ENCODE measurements at places on chromosomes 7 and 10. TPM values are rescaled to one million over a fixed set of nuclear protein-coding genes. Genes with fewer than 3 reads are reported as not detected.

The NODAL gene
- total RNA-seq, result not detected

GRCh38 chr10:87691506-87692070 is 31.9 kb downstream of the PAPSS2 start:
- DNase-seq, result no peak

DNA sequence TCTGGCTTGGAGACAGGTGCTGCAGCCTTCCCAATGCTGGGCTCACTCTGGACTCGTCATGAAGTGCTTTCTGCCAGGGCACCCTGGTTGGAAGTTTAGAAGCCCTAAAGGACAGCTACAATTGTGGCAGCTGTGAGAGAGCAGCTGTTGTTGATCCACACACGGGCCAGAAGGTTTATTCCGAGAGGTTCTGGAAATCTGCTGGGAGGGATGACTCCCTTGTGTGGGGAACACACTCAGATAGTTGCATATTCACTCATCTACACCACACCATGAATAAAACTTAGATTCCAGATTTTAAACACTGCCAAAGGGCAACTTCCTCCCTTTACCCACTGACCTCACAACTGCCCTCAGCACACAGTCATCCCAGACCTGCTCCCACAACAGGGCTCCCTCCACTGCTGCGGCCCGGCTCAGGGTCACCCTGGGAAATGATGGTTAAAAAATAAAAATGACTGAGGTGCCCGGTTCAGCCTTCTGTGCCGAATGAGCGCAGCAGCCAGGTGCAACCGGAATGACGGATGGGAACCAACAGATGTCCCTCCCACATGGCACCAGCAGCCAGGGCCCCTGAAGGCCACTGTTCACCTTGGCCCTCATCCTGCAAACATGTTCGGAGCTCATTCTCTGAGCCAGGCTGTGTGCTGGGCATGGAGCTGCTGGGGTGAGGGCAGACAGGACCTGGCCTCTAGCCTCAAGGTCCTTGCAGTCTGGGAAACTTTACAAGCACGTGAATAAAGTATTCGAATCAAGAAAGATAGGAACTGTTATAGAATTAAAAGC is 40.2 kb downstream of the ASB13 start:
- DNase-seq, result no peak

GRCh38 chr7:18386607-18387006 is 108.9 kb upstream of the HDAC9 start:
- no peak for DNase-seq

DNA sequence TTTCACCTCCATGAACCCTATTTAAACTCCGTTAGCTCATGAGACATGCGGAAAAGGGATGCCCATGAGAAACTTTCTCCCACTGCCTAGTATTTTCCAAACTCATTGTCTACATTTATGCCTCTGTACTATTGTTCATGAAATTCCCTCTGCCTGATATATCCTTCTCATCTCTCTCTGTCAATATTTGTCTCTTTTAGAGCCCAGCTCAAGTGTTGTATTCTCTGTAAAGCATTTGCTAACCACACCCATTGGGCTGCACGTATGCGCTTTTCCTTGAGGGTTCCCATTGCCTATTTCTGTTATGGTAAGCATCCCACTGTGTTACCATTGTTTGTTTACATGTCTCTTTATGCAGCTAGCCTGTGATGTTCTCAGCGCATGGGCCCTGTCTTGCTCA is 211.4 kb downstream of the MDFIC start:
- no peak for DNase-seq

DNA sequence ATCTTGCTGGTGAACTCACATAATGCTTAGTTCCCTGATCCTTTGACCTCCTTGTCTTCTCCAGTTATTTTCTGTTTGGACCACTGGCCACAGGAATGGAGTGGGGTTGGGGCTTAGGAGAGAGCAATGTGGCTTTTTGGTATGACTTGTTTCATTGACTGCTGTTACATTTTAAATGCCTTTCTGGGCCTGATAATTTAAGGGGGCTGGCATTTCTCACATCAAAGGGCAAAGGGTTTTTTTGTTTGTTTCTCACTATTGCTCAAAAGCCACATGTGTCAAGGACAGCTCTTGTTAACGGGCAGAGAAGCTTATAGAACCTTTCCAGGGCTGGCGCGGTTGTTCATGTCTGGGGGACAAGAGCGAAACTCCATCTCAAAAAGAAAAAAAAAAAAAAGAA is 161.2 kb upstream of the TNRC18 start:
- DNase-seq, result no peak

- DNase-seq, result no peak
These were observed 268.5 kb downstream of the DNAJB9 start for GRCh38 chr7:108838198-108838597.

The CADPS2 gene
- total RNA-seq, result 13.0 TPM

The OR2A14 gene
- total RNA-seq, result not detected

The C10orf71 gene
- total RNA-seq, result not detected

The CLCN1 gene
- not detected for total RNA-seq

The SFRP4 gene
- total RNA-seq, result 10.2 TPM

- no peak for DNase-seq
These were observed 29.0 kb downstream of the ARHGAP22 start for GRCh38 chr10:48575901-48576300.

The SCIN gene
- total RNA-seq, result 0.95 TPM

The OR2A25 gene
- total RNA-seq, result not detected

GRCh38 chr7:127632276-127632910 is 14.5 kb upstream of the PAX4 start:
- no peak for DNase-seq

- DNase-seq, result no peak
These were observed 137.8 kb downstream of the CHRM2 start for GRCh38 chr7:137006293-137006692.

DNA sequence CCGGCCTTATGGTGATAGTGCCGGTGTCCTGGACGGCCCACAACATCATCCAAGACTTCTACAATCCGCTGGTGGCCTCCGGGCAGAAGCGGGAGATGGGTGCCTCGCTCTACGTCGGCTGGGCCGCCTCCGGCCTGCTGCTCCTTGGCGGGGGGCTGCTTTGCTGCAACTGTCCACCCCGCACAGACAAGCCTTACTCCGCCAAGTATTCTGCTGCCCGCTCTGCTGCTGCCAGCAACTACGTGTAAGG is 713 bp downstream of the CLDN4 start:
- no peak for DNase-seq

DNA sequence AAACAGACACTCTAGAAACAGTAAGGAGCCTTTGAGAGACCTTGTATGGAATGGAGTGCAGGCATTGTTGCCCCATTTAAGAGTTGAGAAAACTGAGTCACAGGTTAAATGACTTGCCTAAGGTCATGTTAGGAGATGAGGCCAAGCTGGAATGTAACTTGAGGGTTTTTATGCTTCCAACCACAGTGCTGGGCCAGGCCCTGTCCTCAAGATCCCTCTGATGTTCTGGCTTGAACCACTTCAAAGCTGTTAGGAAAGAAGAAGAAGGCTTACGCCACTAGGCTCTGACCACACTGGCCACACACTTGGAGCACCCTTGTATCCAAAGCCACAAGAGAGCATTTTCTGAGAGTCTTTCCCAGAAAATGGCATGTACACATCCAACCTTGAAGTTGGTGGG is 42.7 kb downstream of the PLAU start:
- no peak for DNase-seq

The ZNF804B gene
- not detected for total RNA-seq

DNA sequence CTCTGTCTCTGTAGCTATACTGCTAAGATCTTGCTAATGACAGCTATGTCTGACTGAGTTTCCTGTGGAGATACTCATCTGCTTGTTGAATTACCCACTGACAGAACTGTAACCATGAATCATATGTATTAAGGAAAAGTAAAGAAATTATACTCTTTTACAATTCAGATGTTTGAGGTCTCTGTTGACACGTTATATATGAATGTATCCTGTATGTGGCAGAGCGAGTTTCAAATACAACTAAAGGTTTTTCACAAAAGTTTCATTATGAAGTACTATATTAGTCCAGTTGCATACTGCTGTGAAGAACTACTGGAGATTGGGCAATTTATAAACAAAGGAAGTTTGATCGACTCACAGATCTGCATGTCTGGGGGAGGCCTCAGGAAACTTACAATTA is 232.5 kb downstream of the CDK14 start:
- no peak for DNase-seq

DNA sequence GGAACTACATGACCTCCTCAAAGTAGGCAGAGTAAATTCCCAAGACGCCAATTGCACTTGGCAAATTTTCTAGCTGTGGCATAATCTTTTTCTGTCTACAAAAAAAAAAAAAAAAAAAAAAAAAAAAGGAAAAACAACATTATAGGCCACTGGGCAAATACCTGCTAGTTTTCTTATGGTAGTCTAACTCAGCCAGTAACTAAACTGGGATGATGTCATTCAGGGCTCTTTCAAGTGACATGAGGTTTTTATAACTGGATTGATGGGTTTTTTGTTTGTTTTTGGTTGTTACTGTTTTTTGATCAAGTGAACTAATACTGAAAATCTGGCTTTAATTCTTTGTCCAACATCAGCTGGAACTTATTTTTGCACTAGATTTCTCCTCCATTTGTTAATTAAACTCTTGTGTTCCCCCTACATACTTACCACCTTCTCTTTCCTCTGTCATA is 7.4 kb upstream of the VIM start:
- no peak for DNase-seq

DNA sequence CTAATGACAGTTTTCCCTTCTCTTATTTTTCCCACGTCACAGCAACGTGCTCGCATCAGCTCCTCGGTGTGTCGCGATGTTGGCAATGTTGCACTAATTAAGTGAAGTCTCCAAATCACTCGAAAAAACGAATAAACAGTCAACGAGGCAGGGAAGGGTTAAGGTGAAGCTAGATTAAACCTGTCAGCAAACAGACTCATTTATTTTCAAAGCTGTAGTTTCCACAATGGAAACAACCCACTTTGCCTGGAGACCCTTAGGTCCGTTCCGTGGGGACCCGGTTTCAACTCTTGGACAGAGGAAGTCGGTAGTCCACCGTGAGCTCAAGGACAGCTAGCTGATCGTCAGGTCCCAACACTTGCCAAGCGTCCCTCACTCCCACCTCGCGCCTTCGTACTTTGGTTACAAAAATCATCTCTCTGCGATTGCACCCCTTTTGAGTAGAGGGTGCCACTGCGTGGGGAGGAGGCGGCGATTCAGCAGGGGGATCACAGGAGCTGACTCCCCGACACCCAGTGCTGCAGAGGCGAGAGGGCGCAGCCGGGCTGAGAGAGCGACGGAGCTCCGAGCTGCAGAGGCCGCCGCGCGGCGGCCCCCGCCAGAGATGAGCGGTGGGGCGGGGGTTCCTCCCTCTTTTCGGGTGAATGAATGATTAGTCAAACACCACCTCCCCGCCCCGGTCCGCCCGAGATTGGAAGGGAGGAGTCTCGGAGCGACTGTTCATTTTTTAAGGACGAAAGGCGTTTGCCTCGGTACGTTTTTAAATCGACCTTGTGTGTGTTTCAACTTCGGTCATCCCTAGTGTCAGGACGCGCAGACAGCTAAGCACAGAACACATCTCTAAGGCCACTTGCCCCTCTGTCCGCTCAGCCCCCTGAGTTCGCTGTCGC is 1.3 kb upstream of the BMPER start:
- peak; percentile 67 for DNase-seq

GRCh38 chr10:100109670-100110069 is 28.0 kb upstream of the CPN1 start:
- DNase-seq, result no peak

The CYP17A1 gene
- not detected for total RNA-seq

The GUSB gene
- total RNA-seq, result 25.2 TPM

The BLNK gene
- total RNA-seq, result 1.4 TPM

- DNase-seq, result peak; percentile 89
These were observed 73.3 kb downstream of the ZMIZ1 start for GRCh38 chr10:79142064-79142491.

GRCh38 chr10:132422903-132423825 is 26.2 kb downstream of the PWWP2B start:
- DNase-seq, result no peak

The TEX36 gene
- total RNA-seq, result not detected

The PODXL gene
- 15.8 TPM for total RNA-seq

DNA sequence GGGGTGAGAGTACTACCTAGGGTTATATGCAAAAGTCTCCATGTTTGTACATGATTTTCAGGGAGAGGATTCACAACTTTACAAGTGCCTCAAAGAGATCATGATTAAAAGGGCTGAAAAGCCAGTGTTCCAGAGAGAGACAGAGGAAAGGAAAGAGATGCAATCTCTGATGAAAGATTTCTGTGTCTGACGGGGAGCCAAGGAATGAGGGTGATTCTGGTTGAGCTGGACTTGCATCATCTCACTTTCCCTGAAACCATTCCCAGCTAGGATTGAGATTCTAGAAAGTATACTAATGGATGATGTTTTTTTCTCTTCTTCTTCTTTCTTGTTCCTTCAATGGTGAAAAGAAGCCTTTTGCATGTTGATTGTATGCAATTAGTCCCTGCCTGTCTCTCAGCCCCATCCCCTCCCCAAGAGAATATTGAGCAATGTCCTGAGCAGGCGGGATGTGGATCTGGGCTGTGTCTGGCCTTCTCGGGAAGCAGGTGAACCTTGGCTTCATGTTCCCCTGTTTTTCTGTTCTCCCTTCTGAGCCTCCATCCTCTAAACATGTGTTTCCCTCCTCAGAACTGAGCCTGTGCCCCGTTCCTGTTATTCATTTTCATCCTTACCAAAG is 186.1 kb downstream of the ZNF365 start:
- DNase-seq, result peak; percentile 85

The ABCB4 gene
- 1.4 TPM for total RNA-seq

The LRRC4 gene
- 1.8 TPM for total RNA-seq

The UNCX gene
- not detected for total RNA-seq

The ERVW-1 gene
- total RNA-seq, result not detected

- DNase-seq, result peak; percentile 70
These were observed 3.1 kb upstream of the HOXA10 start for GRCh38 chr7:27176962-27177794.

DNA sequence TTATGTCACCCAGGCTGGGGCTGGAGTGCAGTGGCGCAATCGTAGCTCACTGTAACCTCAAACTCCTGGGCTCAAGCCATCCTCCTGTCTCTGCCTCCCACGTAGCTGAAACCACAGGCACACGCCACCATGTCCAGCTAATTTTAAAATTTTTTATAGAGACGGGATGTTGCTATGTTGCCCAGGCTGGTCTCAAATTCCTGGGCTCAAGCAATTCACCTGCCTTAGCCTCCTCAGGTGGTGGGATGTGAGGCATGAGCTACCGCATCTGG is 123.2 kb upstream of the PARD3 start:
- DNase-seq, result no peak

- no peak for DNase-seq
These were observed 53.5 kb downstream of the PODXL start for GRCh38 chr7:131502810-131503508.

The NRG3 gene
- total RNA-seq, result 2.2 TPM

- peak; percentile 92 for DNase-seq
These were observed 22.2 kb downstream of the TMEM120A start for GRCh38 chr7:75971961-75972763.

DNA sequence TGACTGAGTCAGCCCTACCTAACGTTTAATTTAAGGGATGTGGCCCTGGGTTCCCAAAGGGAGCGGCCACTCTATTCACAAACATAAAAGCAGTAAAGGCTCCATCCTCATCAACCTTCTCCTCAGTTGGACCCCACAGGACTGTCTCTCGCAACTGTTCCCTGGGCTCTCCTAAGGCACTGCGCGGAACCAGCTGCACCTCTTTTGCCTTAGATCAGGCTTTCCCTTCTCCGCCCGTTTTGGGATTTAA is 689 bp upstream of the GTPBP4 start:
- no peak for DNase-seq

The NSMCE4A gene
- 160 TPM for total RNA-seq

Measured in sigmoid colon (tissue), 7 donors.